ENCODE measurements at places on chromosomes 6 and 20.

DNA sequence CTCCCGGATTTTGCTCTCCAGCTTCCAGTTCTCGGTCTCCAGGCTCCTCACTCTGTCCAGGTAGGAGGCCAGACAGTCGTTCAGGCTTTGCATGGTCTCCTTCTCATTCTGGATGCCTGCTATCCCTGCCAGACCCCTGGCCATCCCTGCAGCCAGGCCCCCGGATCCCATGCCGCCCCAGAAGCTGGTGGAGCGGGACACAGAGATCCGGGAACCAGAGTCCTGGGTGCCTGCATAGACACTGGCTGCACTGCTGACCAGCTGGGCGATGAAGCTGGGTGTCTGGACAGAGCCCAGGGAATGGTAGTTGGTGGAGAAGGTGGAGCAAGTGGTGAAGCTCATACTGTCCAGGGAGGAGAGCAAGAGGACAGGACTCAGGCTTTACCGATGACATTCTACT is 2.9 kb upstream of the CALHM6 start:
- no peak for DNase-seq

DNA sequence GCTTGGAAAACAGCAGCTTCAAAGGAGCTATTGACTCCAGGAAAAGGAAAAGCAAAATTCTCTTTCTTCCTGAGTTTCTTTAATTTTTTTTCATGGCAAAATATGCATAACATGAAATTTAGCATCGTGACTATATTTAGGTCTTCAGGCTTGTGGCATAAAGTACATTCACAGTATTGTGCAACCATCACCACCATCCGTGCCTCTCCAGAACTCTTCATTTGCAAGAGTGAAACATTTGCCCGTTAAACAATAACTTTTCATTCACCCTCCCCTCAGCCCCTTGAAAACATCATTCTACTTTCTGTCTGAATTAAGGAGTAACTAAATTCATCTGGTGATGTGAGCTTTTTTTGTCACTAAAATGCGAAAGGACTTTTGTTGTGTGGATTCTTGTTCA is 251.7 kb downstream of the PHACTR1 start:
- no peak for DNase-seq

GRCh38 chr6:22068561-22069305 is 228.1 kb downstream of the PRL start:
- no peak for DNase-seq

DNA sequence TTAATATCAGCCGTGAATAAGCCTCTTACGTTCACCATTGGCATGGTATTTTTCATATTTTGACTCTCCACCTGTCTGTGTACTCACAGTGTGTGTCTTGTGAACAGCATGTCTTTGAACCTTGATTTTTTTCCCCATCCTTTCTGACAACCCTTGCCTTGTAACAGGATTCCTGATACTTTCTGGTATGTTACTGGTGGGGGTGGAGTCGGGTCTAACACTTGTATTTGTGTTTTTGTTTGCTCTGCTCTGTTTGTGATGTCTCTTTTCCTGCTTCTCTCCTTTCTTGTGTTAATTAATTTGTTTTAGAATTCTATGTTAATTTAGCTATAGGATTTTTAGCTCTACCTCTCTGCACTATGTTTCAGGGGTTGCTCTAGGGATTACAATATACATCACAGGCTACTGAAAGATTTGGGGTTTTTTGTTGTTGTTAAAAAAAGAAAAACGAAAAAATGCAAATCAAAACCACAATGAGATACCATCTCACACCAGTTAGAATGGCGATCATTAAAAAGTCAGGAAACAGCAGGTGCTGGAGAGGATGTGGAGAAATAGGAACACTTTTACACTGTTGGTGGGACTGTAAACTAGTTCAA is 245.1 kb downstream of the CDH4 start:
- DNase-seq, result no peak

GRCh38 chr6:109282756-109283155 is 99.5 kb downstream of the CD164 start:
- DNase-seq, result no peak

- DNase-seq, result no peak
Measured at GRCh38 chr6:169849396-169849795, 98.0 kb downstream of the ERMARD start.

DNA sequence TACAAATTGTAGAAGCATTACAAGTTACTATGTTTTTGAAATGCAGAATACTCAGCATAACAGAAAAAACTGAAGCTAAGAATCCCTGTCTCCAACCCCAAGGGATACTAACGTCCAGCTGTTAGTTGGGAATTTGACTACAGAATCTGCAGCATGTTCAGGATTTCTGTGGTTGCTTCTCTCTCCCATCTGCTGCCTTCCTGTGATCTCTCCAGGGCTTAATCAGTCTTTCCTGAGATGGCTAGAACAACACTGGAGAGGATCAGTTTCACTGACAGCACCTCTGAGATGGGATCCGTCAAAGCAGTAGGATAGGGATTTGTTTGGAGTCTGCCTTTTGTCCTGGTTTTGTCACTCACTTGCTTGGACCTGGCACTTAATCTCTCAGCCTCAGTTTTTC is 73.3 kb upstream of the NUP153 start:
- no peak for DNase-seq
